NCI-H2029 treated with DMSO at 0.1 percent for 48 hours (cell line): ENCODE measurements at places on chromosomes 6 and 20.

- DNase-seq: no peak
Measured at GRCh38 chr6:11563793-11564192, 26.2 kb downstream of the TMEM170B start.

- no peak for DNase-seq
Measured at GRCh38 chr20:37314617-37315016, 25.2 kb downstream of the MANBAL start.

GRCh38 chr6:44120692-44121443 lies 6.4 kb downstream of the MRPL14 start:
- DNase-seq: no peak

- no peak for DNase-seq
Measured at GRCh38 chr6:134190883-134191282, 127.0 kb downstream of the SGK1 start.

DNA sequence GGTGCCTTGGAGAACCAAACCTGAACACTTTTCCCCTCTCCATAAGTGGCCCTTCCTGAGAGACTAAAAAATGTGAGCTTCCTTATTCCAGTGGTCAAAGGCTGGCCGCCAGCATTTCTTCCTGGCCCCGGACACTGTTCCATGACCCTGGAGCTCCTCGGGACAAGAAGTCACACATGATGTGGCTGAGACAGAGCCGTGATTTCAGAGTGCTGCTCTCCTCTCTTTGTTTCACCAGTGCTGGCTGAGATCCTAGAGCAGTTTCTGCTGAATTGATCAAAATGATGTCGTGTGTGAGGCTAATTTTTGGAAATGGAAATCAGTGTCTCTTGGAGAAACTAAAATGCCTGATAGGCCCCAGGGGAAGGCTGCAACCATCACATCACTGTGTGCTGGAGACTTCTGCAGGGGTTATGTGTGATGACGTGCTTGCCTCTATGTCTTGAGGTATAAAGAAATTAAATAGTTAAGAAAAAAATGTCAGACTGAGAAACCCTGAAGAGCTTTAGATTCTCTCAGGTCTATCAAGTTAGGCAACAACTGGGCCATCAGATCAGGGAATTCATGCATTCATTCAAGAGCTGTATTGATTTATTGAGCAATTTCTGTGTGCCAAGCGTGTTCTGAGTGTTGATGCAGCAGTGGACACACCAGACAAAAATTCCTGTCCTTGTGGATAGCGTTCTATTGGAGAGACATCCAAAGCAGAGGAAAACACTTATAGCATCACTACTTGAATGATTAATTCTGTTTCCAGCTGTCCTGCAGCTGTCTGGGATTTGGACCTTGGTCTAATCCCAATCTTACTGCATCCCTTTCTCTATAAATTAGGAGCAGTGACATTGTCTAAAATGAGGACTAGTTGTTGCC lies 72.7 kb upstream of the CCN6 start:
- no peak for DNase-seq
